Endodermal cell (in vitro differentiated cells): ENCODE measurements at places on chromosomes 7 and 10. TPM values are rescaled to one million over a fixed set of nuclear protein-coding genes. Genes with fewer than 3 reads are reported as not detected.
A peak's percentile ranks its signal among the peaks of the same experiment; 100 is the strongest.

DNA sequence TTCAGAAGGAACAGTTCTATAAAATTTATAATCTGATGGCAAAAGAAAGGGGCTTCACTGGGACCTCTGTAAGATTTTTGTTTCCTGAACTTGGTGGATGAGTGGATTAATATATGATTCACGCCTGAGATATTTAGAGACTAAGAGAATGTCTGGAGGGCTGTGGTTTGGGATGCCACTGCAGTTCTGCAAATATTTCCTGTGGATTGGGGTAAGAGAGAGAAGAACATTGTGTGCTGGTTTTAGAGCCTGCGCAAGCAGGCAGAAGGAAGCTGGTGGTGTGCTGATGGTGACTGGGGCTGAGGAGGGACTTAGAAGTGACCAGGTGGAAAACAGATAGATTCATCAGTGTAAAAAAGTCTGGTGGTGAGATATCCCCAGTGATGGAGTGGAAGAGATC, 87.0 kb downstream of the SUGCT start:
- DNase-seq: no peak
- H3K4me3 ChIP-seq: no peak overlapping the region
- H3K27ac ChIP-seq: no peak overlapping the region
- no peaks in the 10 kb centered on the region for H3K27me3 ChIP-seq

- no peak overlapping the region for H3K27ac ChIP-seq
- H3K36me3 ChIP-seq: peaks cover 5% of the 10 kb centered on the region
- no peak for DNase-seq
- H3K4me1 ChIP-seq: no peaks in the 10 kb centered on the region
These were observed 24.3 kb downstream of the ZCCHC24 start for GRCh38 chr10:79420974-79421688.

C10orf71 gene
- 0.09 TPM in 1 of 2 replicates, not detected in the other for total RNA-seq

GRCh38 chr7:157757211-157757610, 420.4 kb downstream of the DNAJB6 start:
- H3K4me1 ChIP-seq: no peaks in the 10 kb centered on the region
- no peak overlapping the region for H3K27ac ChIP-seq
- no peaks in the 10 kb centered on the region for H3K36me3 ChIP-seq
- DNase-seq: no peak

HOXA10 gene
- not detected in 3 replicates for total RNA-seq

FEZF1 gene
- total RNA-seq: 0.22 and 0.41 TPM in 2 replicates

OLAH gene
- not detected in 3 replicates for total RNA-seq

SPDYE2 gene
- total RNA-seq: not detected in 3 replicates

DNA sequence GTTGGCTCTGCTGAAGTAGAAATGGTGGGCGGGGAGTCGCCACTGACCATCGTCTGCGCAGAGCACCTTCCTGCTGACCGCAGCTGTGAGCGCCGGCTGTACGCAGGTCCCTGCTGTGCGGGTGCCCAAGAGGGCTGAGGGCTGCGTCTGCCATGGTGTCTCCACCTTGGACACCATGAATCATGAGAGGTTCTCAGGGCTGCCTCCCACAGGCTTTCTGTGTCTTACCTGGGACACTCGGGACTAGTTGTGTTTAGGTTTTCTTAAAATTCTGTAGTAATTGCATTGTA, 44.9 kb upstream of the PRKAR1B start:
- no peaks in the 10 kb centered on the region for H3K4me1 ChIP-seq
- H3K36me3 ChIP-seq: peaks cover 27% of the 10 kb centered on the region
- no peak overlapping the region for H3K27ac ChIP-seq
- H3K4me3 ChIP-seq: no peak overlapping the region

GRCh38 chr7:1053816-1054370, 9.5 kb downstream of the GPR146 start:
- H3K27ac ChIP-seq: peak overlapping the region; percentile 17
- H3K4me1 ChIP-seq: peaks cover 7% of the 10 kb centered on the region

DNA sequence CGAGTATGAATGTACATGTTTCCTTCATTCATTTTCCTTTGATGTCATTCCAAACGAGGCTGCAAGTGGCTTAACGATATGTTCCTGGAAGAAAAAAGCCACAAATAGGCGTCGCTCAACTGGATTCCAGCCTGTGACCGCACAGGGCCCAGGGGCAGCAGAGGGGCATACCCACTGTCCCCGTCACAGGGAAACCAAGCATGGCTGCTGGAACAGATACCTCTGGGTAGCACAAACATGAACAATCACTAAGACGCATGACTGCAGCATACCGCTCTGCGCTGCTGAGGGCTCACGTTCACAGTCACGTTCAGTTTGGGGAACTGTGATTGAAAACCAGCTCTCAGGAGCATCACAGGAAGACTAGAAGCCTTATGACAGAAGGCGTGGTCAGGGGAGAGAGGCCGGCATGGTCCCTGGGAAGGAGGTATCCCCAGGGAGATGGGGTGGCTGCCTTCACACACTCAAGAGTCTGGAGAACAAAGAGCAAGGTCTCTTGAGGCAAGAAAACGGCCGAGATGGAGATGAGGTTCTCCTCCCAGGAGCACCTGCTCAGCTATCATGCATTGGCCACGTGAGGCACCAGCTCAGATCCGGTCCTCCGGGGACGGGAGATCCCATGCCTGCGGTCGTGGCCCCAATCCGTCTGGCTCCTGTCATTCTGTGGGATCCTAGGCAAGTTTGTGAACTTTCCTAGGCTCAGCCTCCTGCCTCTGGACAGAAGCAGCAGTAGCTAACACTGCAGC, 213.6 kb downstream of the DIP2C start:
- DNase-seq: peak; percentile 24
- no peak overlapping the region for H3K4me3 ChIP-seq
- H3K27me3 ChIP-seq: no peaks in the 10 kb centered on the region
- no peak overlapping the region for H3K27ac ChIP-seq
- peaks cover 11% of the 10 kb centered on the region for H3K36me3 ChIP-seq
- H3K4me1 ChIP-seq: peaks cover under 1% of the 10 kb centered on the region

MYL10 gene
- total RNA-seq: not detected in 2 replicates

DNA sequence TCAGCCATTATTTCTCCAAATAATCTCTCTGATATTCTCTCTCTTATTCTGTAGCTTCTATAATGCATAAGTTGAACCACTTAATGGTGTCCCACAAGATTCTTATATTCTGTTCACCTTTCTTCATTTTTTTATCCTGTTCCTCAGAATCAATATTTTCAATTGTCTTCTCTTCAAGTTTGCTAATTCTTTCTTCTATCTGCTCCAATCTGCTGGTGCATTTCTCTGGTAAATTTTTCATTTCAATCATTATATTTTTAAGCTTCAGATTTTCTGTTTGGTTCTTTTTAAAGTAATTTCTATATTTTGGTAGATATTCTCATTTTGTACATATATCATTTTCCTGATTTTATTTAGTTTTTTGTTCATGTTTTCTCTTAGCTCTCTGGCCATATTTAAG, 272.6 kb downstream of the ZEB1 start:
- H3K36me3 ChIP-seq: no peaks in the 10 kb centered on the region
- H3K4me1 ChIP-seq: no peaks in the 10 kb centered on the region
- no peak overlapping the region for H3K4me3 ChIP-seq
- H3K27me3 ChIP-seq: no peaks in the 10 kb centered on the region
- H3K27ac ChIP-seq: no peak overlapping the region

GRCh38 chr7:39894904-39895303, 55.2 kb upstream of the CDK13 start:
- H3K36me3 ChIP-seq: no peaks in the 10 kb centered on the region
- DNase-seq: no peak
- H3K27ac ChIP-seq: no peak overlapping the region
- H3K4me1 ChIP-seq: no peaks in the 10 kb centered on the region

GRCh38 chr7:33062023-33062781, at the start of gene NT5C3A:
Gene NT5C3A, minus strand, starts transcription at chr7:33062776. Its CDS starts 71 bp downstream, at chr7:33062705.
- peak within 1 kb of the TSS; percentile 98 for H3K4me3 ChIP-seq
- no peaks in the 10 kb centered on the region for H3K27me3 ChIP-seq
- peaks cover 3% of the 10 kb centered on the region for H3K4me1 ChIP-seq
- H3K36me3 ChIP-seq: peaks cover under 1% of the 10 kb centered on the region

LAMB1 gene
- 209 to 219 TPM (median 210 TPM) in 3 replicates for total RNA-seq

GRCh38 chr7:11865671-11866070, 33.7 kb upstream of the THSD7A start:
- no peak for DNase-seq
- no peaks in the 10 kb centered on the region for H3K4me1 ChIP-seq
- H3K36me3 ChIP-seq: no peaks in the 10 kb centered on the region
- no peak overlapping the region for H3K4me3 ChIP-seq

DNA sequence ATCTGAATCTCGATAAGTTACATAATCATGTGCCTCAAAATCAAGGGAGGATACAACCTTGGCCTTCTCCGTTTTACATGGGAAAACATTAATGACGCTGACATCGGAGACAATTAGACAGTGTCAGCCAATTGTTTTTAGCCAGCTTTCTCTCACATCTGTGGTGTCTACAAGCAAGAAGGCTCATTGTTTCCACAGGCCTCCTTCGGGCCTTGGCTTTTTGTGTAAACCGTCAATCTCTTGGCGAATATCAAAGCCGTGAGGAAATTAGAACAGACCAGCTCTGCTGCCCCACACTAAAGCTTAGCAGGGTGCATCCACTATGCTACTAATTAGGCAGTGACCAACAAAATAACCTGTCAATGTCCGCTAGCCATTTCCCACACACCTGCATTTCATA, 43.2 kb downstream of the VAX1 start:
- peak; percentile 54 for DNase-seq
- no peaks in the 10 kb centered on the region for H3K27me3 ChIP-seq
- H3K36me3 ChIP-seq: no peaks in the 10 kb centered on the region
- H3K4me3 ChIP-seq: no peak overlapping the region
- peak overlapping the region; percentile 2 for H3K27ac ChIP-seq

DNA sequence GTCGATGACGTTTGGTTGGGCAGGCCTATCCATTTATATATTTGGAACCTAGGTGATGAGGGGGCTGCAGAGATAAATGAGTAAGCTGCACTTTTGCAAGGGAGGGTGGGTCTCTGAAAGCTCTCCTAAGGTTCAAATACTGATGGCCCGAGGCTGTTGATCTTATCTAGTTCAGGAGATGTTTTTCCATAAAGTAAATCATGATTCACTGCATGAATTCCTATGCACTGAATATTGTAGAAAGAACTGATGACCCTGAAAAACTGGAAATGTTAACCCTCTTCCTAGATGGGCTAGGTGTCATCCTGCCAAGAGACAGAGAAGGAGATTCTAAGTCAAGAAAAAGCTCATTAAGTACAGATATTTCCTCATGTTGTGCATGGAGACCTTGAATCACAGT, 459.9 kb downstream of the PLXNA4 start:
- H3K36me3 ChIP-seq: no peaks in the 10 kb centered on the region
- H3K27me3 ChIP-seq: no peaks in the 10 kb centered on the region
- no peak for DNase-seq
- no peak overlapping the region for H3K4me3 ChIP-seq
- H3K4me1 ChIP-seq: no peaks in the 10 kb centered on the region

- H3K4me1 ChIP-seq: no peaks in the 10 kb centered on the region
- no peaks in the 10 kb centered on the region for H3K36me3 ChIP-seq
- H3K27me3 ChIP-seq: peaks cover 8% of the 10 kb centered on the region
- no peak overlapping the region for H3K4me3 ChIP-seq
- no peak for DNase-seq
These were observed 5.2 kb upstream of the ZAN start for GRCh38 chr7:100728196-100728595.

- no peak overlapping the region for H3K4me3 ChIP-seq
- H3K4me1 ChIP-seq: no peaks in the 10 kb centered on the region
- no peak overlapping the region for H3K27ac ChIP-seq
- no peaks in the 10 kb centered on the region for H3K27me3 ChIP-seq
- DNase-seq: no peak
- H3K36me3 ChIP-seq: no peaks in the 10 kb centered on the region
These were observed 68.5 kb downstream of the INPP5A start for GRCh38 chr10:132606031-132606491.

- DNase-seq: peak; percentile 70
- no peaks in the 10 kb centered on the region for H3K4me1 ChIP-seq
- no peak overlapping the region for H3K4me3 ChIP-seq
- H3K27ac ChIP-seq: no peak overlapping the region
These were observed 4.0 kb upstream of the CFAP58 start for GRCh38 chr10:104349623-104350126.

GRCh38 chr7:18902892-18903291, 214.5 kb downstream of the TWIST1 start:
- no peak for DNase-seq
- H3K4me1 ChIP-seq: peaks cover 12% of the 10 kb centered on the region
- H3K27ac ChIP-seq: no peak overlapping the region
- no peak overlapping the region for H3K4me3 ChIP-seq

- H3K27me3 ChIP-seq: no peaks in the 10 kb centered on the region
- DNase-seq: no peak
- no peaks in the 10 kb centered on the region for H3K36me3 ChIP-seq
- H3K4me3 ChIP-seq: no peak overlapping the region
These were observed 93.6 kb downstream of the GPR37 start for GRCh38 chr7:124672011-124672410.

GRCh38 chr10:112375721-112376395, 1.9 kb downstream of the ACSL5 start:
- no peak for DNase-seq
- H3K27ac ChIP-seq: no peak overlapping the region
- no peaks in the 10 kb centered on the region for H3K4me1 ChIP-seq
- no peak overlapping the region for H3K4me3 ChIP-seq

KEL gene
- 71.3 and 79.4 TPM in 2 replicates for total RNA-seq

DNA sequence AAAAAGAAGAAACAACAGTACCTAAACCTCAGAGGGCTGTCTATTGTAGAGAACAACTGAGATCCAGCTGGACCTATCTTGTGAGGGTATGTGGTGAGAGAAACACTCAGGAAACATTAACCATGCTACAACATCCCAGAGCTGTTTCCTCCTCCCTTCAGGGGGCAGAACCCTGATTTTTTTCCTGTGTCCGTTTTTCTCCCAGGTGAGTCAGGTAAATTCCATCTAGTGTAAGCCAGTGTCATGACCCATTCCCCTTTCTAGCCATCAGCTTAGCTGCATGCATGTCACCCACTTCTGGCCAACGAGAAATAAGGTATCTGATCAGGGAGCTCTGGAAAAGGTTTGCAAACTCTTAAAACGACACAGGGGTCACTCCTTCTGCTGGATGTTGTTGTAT, 103.8 kb downstream of the DNMBP start:
- peaks cover 69% of the 10 kb centered on the region for H3K36me3 ChIP-seq
- no peaks in the 10 kb centered on the region for H3K4me1 ChIP-seq
- no peak for DNase-seq
- H3K27ac ChIP-seq: no peak overlapping the region

- H3K36me3 ChIP-seq: no peaks in the 10 kb centered on the region
- DNase-seq: no peak
- no peaks in the 10 kb centered on the region for H3K4me1 ChIP-seq
- H3K4me3 ChIP-seq: no peak overlapping the region
- H3K27ac ChIP-seq: no peak overlapping the region
These were observed 149.8 kb upstream of the PRKCQ start for GRCh38 chr10:6729861-6730344.

- no peaks in the 10 kb centered on the region for H3K27me3 ChIP-seq
- H3K4me1 ChIP-seq: no peaks in the 10 kb centered on the region
- DNase-seq: no peak
These were observed 259.6 kb upstream of the POM121L12 start for GRCh38 chr7:52775876-52776275.
